DMS 273 treated with DMSO at 0.1 percent for 48 hours (cell line): ENCODE measurements at places on chromosomes 1 and 21.

DNA sequence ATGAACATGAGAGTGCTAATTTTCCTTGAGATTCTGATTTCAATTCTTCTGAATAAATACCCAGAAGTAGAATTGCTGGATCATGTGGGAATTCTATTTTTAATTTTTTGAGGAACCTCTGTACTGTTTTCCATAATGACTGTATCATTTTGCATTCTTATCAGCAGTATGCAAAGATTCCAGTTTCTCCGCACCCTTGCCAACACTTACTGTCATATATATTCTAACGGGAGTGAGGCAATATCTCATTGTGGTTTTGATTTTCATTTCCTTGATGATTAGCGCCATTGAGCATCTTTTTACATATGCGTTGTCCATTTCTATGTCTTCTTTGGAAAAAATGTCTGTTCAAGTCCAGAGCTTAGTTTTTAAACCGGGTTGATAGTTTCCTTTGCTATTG lies 33.2 kb downstream of the VCAM1 start:
- DNase-seq = no peak

DNA sequence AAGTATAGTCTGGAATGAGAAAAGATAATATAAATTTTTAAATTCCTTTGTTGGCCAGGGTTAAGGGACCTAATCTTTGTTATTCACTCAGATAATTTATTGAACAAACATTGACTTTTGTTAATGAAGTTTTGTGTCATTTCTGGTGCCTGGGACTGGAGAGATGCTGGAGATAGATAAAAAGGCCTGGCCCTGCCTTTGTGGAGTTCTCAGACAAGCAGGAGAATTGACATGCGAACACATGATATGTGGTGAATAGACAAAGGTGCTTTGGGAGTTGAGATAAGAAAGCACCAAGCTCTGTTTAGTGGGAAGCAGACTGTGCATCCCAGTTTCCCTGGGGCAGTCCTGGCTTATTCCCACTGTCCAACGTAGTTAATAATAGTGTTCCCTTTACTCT lies 8.5 kb downstream of the C1orf21 start:
- no peak for DNase-seq

- DNase-seq = no peak
Measured at GRCh38 chr1:201683397-201683796, 144.5 kb downstream of the NAV1 start.

DNA sequence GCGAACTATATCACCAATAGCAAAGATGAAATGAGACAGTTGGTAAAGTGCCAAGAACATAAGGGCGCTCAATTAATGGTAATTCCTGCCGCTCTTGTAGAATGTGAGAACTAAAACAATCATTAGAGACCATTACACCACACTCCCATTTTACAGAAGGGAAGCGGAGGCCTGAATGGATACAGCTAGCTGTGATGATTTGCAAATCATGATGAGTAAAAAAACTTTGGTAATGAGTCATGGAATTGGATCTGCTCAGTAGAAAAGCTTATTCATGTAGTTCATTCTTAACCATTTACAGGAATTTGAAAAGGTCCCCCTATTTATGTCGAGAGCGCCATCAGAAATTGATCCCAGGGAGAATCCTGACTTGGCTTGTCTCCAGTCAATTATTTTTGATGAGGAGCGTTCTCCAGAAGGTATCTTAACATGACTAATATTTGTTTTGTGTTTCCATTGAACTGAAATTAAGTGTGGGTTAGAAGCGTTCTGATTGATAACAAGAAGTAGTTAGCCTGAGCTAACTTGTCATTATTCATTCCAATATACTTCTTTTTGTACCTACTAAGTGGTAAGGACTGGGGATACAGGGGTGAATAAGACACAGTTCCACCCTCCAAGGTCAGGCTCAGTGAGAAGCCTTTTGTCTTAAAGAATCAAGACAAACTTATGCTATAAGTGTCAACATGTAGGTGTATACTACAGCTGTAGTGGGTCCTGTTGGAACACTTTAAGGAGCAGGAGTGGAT lies 812 bp downstream of the TTC4 start:
- no peak for DNase-seq

DNA sequence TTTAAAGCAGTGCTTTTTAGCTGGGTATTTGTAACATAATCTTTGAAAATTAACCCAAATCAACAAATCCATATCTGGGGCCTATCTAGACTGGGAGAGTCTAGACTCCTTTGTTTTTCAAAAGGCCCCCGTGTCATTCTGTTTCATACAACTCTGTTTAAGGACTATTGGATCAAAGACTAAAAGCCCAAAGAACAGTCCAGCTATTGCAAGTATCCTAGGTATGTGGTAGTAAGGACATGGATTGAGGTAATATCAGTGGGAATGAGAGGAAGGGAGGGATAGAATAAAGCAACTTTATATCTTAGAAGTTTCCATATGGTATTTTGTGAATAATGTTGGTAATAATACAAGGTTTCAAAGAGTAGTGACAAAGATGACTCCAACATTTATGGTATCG lies 18.2 kb downstream of the KIF1B start:
- no peak for DNase-seq

GRCh38 chr1:247102381-247102780 lies 1.8 kb downstream of the ZNF669 start:
- DNase-seq = no peak

GRCh38 chr21:26539566-26539965 lies 33.5 kb downstream of the CYYR1 start:
- DNase-seq = no peak

DNA sequence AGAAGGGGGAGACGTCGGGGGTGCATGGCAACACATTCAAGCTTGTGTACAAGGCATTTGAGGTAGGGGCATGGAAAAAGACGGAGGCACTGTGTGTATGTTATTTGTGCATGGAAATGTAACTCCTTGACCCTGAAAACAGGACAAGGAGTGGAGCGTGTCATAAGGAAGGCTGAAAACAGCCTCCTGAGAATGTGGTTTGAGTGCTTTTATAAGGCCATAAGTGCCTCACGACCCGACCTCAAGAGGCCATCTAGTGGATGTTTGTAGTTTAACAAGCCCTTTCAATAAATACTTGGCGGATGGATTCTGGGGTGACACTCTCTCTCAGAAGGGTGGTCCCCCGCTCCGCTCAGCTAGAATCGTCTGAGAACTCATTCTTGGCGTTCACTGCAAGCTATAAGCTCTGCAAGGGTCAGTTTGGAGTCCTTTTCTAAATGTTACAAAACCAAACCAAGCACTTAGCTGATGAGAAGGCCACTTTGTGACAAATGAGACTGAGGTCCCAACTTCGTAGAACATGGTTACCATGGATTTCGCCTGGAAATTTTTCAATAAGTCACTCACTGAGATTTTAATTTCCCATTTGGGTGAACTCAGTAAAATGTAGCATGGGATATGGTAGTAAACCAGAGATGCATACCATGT lies 38.8 kb upstream of the CLCA4 start:
- DNase-seq = no peak

DNA sequence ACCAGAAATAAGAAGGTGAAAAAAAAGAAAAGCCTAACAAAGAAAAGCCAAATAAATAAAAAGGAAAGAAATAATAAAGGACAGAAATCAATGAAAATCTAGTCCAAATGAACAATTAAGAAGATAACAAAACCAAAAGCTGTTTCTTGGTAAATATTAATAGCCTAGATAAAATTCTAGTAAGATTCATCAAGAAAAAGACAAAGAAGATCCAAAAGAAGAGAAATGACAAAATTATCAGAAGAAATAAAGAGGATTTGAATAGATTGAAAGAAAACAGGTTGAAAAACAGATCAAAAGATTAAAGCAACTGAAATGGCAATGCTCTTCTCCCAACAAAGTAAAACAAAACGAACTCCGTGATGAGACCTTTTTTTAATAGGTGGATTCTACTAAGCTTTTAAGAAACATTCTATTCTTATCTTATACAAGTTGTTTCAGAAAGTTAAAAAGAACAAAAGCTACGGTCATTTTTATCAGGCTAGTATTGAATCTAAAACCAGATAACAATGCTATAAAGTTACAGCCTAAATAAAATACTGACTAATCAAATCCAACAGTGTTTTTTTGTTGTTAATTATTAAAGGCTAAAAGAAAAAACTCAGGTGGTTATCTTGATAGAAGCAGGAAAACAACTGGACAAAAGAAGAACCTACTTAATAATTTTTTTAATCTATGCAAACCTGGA lies 50.9 kb downstream of the ENAH start:
- DNase-seq = no peak

- DNase-seq = no peak
Measured at GRCh38 chr1:8598783-8599182, 218.7 kb downstream of the RERE start.

DNA sequence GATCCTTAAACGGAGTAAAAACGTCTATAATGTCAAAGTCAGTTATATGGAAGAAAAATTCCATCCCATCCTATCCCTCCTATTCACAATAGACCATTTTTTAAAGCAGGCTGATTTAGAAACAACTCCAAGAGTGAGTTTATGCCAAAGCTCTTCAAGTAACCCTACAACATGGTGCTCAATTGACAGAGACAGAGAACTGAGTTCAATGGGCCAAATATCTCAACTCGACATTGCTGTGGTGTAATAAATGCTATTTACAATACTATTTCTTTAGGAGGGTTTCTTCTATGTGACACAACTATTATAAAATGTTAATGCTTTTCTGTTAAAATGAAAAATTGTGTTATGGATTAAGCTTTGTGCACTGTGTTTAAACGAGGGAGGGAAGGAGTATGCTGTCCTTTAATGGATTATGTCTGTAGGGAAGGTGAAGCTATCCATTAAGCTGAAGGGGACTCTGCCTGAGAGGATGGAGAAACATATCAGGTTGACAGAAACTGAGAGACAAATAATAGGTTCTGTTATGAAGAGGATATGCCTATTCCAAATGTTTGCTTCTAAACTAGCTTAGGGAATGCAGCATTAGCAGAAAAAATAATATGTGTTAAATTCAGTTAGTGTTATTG lies 362.5 kb upstream of the CHRM3 start:
- DNase-seq = no peak

DNA sequence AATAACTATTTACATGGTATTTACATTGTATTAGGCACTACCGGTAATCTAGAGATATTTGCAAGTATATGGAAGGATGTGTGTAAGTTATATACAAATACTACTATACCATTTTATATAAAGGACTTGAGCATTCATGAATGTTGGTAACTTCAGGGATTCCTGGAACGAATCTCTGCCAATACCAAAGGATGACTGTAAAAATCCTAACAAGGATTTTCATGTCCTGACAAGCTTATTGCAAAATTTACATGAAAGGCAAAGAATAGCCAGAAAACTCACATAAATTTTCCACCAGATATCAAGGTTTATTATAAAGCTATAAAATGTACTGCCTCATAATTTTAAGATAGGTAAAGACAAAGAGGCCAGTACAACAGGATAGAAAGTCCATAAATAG lies 325.2 kb upstream of the NRIP1 start:
- no peak for DNase-seq

DNA sequence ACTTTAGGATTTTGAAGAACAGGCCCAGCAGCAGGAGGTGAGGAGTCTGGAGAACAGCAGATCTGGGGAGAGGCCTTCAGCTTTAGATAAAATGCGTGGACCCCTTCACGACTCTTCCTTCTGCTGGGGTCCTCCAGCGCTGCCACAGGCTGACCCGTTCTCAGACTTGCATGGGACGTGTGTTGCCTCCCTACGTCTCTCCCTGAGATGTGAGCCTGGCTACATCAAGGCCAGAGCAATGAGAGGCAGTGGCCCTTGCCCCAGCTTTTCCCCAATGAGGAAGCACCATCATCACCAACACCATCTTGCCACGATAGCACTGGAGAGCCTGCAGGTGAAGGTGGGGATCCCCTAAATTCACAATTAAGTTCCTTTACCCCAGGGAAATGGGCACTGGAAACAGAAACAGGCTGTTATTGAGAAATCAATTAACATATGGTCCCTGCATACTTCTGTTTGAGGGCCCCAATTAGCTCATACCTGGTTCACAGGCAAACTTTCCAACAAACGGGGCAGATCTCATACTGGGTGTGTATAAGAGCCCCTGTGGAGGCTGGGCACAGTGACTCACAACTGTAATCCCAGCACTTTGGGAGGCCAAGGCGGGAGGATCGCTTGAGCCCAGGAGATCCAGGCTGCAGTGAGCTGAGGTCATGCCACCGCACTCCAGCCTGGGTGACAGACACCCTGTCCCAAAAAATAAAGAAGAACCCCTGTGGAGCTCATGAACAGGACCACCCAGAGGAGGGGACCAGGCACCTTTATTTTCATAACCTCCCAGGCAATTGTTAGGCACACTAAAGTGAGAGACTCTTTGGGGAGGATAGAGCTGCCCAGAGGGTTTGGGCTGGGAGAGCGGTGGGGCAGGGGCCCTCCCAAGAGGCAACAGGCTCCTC lies 12.1 kb upstream of the ADAMTSL4 start:
- no peak for DNase-seq

DNA sequence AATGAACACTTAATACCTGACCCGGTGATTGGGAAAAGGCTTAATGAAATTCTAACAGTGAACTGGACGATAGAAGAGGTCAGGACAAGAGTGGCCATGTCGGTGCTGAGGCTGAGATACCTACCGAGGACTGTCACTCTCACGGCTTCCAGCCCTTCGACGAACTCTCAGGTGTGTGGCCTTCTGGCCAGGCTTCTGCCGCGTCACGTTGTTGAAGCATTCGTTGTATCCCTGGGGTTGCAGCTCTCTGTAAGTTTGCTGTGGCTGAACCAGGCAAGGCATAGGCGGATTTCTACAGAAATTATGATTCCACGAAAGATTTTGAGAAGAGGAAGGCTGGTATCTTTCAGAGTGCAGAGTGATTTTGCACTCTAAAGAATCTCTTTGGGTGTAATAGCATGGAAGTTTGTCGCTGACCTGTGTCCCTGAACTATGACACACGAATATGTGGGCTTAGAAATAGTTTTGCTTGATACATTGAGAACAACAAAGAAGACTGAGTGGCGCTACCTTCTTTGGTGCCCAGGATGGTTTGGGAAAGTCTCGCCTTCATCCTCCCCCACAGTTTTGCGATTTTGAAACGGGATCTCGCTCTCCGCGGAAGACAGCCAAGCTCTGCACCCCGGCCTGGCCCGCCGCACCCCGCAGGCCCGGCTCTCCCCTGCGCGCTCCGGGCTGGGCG lies 403 bp upstream of the EPHX4 start:
- no peak for DNase-seq

GRCh38 chr1:147812799-147813198 lies 52.4 kb upstream of the GJA5 start:
- DNase-seq = no peak

DNA sequence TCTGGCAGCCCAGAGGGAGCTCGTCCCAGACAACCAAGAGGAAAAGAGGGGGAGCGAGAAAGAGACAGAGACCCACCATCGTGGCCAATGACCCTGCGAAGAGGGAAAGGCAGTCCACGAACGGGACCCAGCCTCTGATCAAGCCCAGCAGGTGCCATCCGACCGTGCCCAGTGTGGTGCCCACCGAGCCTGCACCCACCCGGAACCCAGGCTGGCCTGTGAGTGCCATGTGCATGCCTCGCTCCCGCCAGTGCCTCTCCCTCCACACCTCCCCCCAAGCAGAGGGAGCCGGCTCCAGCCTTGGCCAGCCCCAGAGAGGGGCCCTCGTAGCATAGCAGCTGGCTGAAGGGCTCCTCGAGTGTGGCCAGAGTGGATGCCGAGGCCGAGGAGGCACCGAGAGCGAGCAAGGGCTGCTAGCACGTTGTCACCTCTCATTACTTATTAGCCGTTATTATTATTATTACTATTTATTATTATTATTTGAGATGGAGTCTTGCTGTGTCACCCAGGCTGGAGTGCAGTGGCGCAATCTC lies 130.7 kb upstream of the CHRM3 start:
- no peak for DNase-seq

- DNase-seq = peak; percentile 95
Measured at GRCh38 chr1:47901001-47901575, 96.1 kb downstream of the TRABD2B start.
